ENCODE measurements at places on chromosomes 4 and X. TPM values are rescaled to one million over a fixed set of nuclear protein-coding genes. Genes with fewer than 3 reads are reported as not detected.

The KCTD8 gene
- polyA plus RNA-seq: 1.5 TPM

- no peak for DNase-seq
Measured at GRCh38 chrX:122770581-122770980, 413.5 kb upstream of the GRIA3 start.

DNA sequence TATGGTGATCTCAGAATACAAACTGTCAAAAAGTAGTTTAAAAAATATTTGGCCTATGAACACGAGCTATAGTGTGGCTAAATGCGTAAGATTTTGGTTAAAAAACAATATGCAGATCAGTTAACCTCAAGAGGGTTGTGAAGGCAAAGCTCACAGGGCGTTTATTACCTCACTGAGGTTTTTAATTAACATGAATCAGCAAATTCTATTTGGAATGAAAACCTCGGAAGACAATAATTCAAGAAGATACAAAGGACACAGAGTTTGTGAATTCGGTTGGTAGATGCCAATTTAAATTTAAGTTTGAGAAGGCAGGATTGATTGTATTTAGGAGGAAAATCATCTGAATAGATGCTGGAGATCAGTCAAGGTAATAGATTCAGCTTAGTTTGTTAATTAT, 1434.6 kb downstream of the C4orf33 start:
- no peak for DNase-seq

- no peak for DNase-seq
Measured at GRCh38 chrX:19975845-19976244, 15.0 kb downstream of the BCLAF3 start.

- no peak for DNase-seq
Measured at GRCh38 chr4:1500966-1501753, 94.9 kb upstream of the NKX1-1 start.

DNA sequence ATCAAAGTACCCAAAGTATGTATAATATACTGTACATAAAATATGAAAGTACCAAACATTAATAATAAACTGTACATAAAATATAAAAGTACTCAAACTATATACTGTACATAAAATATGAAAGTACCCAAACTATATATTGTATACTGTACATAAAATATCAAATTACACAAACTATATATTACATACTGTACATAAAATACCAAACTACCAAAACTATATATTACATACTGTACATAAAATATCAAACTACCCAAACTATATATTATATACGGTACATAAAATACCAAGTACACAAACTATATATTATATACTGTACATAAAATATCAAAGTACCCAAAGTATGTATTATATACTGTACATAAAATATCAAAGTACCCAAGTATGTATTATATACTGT, 723.7 kb downstream of the CWH43 start:
- no peak for DNase-seq

The PDK3 gene
- 28.1 TPM for polyA plus RNA-seq

GRCh38 chrX:24890677-24891076, 125.1 kb downstream of the ARX start:
- no peak for DNase-seq

DNA sequence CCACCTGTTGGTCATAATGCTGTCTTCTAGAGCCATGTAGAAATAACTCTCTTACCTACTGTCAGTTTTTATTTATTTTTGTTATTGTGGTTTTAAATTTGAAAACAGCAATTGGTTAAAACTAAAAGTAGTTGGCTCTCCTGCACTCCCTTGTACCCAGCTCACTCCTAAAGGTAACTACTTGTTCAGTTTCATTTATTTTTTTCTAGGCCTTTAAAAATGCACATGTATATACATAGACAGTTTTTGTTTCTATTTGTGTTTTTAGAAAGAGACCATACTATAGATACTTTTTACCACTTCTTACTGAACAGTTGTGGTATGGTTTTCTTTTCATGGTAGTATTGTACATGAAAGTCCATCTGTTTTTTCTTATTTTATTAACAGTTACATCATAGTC, 16.8 kb downstream of the SMAD1 start:
- DNase-seq: no peak

GRCh38 chrX:131874300-131874699, 148.8 kb upstream of the STK26 start:
- no peak for DNase-seq

GRCh38 chrX:135347381-135348016, 38.2 kb downstream of the ETDC start:
- no peak for DNase-seq

The RAB41 gene
- 5.1 TPM for polyA plus RNA-seq

The CFAP299 gene
- polyA plus RNA-seq: 51.9 TPM

DNA sequence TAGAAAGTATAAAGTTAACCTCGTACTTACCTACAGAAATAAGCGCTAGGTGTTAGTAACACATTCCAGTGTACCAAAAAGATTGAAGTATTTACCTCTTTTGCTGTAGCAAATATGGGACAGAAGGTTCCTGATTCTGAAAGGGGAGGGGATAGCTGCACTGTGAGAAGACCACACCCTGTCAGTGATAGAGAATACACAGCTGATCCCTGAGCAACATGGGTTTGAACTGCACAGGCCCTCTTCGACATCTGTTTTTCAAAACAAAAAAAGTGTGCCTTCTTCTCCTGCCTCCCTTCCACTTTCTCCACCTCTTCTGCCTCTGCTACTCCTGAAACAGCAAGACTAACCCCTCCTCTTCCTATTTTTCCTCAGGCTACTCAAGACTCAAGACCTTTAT, 201.8 kb upstream of the SLIT2 start:
- DNase-seq: no peak
